NCI-H1417 treated with DMSO at 0.1 percent for 48 hours (cell line): ENCODE measurements at places on chromosomes 7 and 10.

GRCh38 chr7:99782012-99782953 lies 1.7 kb downstream of the CYP3A4 start:
- DNase-seq = no peak

- DNase-seq = no peak
These were observed 9.4 kb upstream of the PSAP start for GRCh38 chr10:71860243-71861029.

GRCh38 chr10:122280156-122280555 lies 9.1 kb downstream of the BTBD16 start:
- DNase-seq = no peak

- no peak for DNase-seq
These were observed 20.1 kb downstream of the CCSER2 start for GRCh38 chr10:84348447-84348846.

DNA sequence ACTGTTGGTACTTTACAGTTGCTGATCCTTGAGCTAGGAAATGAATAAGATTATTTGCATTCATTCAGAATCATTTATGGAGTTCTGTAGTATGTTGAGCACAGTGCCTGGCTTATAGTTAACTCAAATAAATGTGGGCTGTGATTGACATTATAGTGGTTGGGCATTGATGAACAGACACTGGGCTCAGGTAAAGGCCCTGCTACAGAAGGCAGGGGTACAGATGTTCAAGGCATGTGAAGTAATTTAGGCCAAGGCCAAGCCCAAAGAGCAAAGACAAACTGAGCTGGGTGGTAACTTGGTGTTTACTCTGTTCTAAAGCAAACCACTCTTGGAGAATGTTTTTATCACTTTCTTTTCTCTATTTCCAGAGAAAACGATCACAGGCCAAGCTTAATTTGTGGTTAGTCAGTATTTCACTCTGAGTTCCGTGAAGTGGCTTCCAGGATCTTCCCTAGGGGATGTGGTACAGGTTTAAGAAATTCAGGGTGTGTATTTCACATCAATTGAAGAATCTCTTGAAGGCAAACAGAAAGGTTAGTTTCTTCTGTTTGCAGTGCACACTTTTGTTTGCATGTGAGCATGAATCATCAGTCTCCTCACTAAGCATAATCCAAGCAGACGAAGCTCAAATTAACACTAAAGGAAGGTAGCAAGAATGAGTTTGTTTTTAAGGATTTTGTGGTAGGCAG lies 113.9 kb upstream of the PRR15 start:
- no peak for DNase-seq

DNA sequence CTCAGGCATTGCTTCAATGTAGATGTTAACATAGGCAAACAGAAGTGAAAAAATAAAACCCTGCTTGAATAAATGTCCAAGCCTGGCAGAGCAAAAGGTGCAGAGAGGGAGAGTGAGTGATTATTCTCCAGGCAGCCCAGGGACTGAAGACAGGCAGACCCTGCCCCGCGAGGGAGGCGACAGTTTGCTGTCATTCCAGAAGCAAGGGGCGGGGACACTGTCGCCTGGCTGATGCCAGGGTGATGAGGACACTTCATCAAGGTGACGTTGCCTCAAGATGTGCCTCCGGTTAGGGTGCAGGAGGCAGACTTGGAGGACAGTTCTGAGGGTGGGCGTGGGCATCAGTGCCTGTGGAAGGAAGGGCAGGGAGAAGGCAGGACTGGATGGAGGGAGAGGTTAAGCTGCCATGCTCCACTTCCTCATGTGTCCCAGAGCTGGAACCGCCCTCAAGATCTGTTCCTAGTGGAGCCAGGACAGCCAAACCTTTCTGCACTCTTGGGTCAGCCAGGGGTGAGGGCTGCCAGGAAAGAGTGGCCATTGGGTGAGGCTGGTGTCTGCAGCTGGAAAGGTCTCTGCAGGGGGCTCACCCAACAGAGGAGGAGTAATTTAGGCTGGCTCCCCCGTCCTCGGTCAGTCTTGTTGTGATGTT lies 560.5 kb upstream of the MKI67 start:
- no peak for DNase-seq

DNA sequence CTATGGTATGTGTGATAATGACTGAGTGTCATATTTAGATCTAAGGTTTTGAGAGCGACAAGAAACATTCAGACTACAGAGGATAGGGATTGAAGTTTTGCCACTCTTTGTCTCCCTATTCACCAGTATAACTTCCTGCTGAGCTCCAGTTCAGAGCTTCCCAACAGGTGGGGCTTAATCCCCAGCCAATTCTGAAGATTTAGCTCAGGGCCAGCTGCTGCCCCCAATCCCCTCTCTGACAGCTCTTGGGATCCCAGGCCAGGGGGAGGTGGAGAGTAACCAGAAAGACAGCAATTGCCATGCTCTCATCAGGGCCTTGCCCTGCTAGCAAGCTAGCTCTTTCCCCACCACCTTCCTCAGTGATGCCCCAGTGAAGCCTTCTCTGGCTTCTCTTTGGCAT lies 57.8 kb downstream of the TRIL start:
- no peak for DNase-seq

DNA sequence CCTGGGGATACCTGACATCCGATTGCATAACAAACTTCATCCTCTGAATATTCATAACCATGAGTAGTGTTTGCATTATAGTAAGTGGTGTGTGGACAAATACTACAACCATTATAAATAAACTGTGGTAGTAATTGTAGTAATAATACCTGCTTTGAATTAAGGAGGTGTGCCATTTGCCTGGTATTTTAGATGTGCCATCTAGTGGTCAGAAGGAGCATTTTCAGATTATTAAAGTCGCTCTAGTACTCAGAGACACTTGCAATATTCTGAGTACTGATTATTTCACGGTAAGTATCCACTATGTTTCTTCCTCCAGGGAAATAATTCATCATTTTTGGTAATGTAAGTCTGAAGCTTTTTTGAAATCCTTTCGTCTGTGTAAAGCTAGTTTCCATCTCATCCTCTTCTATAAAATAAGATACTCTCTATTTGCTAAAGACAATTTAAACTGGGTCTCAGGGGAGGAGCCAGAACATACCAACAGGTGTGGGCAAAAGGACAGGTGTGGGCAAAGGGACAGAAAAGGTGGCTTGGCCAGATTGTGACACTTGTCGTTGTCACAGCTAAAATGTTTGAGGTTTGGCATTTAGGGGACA lies 115.3 kb upstream of the WDR11 start:
- DNase-seq = peak; percentile 27

DNA sequence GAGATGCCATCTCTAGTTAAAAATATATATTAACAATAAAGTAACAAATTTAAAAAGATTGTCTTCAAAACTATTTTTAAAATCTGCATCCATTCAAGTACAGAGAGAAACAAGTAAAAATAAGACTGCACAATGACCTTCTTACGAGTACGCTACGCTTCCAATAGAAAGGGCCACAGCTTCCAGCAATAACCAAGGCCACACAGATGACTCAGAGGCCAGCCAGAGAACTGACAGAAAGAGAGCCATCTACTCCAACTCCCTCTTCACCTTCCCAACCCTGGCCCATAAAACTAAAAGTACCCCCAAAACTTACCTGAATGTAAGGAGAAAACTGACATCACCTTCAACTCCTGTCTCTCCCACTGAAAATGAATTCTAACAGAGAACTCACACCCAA lies 26.8 kb downstream of the PILRA start:
- DNase-seq = no peak

- no peak for DNase-seq
These were observed 289.0 kb downstream of the PLXDC2 start for GRCh38 chr10:20105236-20105635.

GRCh38 chr7:139995017-139995915 lies 67.5 kb downstream of the PARP12 start:
- DNase-seq = no peak

GRCh38 chr7:112084520-112084971 lies 121.7 kb downstream of the DOCK4 start:
- DNase-seq = no peak

- DNase-seq = no peak
These were observed 517.4 kb downstream of the CCSER2 start for GRCh38 chr10:84845628-84846261.

- DNase-seq = no peak
These were observed 61.6 kb downstream of the SORBS1 start for GRCh38 chr10:95499482-95499989.

DNA sequence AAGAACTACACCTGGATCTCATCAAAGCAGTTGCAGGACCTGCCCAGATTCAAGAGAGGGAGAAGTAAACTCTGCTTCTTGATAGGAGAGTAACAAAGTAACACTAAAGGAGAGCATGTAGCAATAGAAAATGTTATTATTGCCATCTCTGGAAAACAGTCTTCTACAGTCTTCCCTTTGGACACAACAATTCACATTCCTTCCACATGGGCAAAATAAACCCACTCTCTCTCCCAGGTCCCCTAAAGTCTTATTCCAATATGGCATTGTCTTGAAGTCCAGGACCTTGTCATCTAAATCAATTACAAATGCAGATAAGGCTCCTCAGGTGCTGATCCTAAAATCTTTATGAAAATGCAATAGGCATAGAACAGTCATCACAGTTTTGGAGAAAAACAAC lies 10.3 kb upstream of the WNT2 start:
- no peak for DNase-seq

DNA sequence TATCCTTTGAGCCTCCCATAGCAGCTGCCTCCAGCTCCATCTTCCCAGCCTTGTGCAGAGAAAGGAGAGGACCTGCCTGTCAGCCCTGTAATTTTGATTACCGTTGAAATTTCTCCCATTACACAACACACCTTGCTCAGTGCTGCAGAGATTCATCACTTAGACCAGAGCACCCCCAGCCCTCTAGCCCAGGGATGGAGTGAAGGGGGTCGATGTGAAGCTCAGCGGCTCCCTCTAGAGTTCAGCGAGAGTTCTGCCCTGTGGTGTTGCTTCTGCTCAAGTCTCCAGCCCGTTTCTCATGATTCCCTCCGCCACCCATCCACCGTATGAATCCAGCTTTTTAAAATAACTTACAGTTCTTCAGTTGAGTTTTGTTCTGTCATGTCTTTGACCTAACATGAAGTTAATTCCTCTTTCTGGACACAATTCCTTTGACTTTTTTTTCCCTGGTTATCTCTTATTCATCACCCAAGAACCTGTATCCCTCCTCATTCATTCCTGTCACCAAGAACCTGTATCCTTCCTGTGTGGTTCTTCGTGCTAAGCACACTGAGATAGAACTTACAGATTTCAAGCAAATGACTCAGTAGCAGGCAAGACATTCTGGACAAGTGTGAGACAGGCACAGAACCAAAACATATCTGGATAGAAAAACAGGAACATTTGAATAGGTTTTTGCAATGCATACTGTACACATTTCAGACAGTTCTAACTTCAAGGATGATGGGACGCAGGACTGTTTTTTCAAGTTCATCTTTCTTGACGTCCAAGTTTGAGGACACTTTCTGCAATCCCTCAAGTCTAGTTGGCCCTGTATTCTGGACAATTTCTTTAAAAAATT lies 35.0 kb upstream of the ZNF32 start:
- DNase-seq = no peak

DNA sequence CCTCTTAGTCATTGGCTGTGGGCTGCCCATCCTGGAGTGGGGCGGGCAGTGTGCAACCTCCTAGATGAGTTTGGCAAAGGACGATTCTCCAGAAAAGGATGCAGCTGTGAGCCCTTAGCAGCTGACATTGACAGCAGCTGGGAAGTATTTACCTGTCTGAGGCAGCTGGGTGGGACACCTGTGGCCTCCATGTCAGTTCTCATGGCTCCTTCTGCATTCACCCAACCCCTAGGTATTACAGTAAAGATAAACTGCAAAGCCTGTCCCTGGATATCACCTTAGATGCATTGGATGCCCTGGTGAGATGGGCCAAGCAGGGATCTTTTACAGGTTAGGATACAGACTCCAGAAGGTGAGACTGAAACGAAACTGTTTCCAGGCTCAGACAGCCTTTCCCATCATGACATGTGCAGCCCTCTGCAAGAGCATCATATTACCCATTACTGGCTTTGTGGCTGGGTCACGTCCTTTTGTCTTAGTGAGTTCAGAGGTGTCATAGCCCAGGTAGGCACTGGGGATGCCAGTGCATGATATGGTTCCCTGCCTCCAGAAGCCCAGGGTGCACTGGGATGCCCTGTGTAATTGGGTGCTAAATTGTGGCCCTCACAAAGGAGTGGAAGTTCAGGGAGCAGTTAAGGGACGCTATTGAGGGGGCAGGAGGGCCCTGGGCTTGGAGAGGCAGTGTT lies 28.9 kb downstream of the MINDY4 start:
- no peak for DNase-seq

GRCh38 chr10:63150745-63151144 lies 17.6 kb downstream of the NRBF2 start:
- DNase-seq = no peak

DNA sequence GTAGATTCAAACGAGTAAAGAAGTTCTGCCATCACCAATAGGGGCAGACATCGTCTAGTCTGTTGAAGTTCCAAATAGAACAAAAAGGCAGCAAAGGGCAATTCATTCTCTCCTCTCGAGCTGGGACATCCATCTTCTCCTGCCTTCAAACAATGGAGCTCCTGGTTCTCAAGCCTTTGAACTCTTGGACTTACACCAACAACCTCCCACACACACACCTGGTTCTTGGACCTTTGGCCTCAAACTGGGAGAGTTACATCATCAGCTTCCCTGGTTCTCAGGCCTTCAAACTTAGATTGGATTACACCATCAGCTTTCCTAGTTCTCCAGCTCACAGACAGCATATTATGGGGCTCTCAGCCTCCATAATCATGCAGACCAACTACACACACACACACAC lies 9.8 kb upstream of the GIMAP5 start:
- no peak for DNase-seq

DNA sequence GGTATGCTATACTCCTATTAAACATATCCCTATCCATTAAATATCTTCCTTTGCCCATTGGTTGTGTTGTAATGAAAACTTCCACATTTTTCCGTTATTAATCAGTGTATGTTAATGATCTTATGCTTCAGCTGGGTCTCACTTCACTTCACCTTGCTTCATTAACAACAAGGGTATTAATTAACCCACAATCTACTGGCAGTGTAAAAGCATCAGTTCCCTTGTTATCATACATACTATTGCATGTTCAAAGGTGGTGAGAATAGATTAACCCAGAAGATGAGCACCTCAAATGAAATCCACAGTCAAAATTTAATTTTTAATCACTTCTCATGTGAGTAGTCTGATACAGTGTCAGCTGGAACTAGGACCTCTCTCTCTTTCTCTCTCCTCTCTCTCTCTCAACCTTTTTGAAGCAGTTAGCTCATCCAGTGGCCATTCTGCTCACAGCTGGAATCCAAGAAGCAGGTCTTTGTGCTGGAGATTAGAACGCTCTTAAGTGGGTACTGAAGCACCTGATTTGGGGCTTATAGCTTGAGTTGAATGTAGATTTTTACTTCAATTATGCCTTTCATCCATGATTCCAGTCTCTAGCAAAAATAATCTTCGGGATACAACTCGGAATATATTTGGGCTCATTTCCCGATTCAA lies 172.3 kb downstream of the RAPGEF5 start:
- no peak for DNase-seq

DNA sequence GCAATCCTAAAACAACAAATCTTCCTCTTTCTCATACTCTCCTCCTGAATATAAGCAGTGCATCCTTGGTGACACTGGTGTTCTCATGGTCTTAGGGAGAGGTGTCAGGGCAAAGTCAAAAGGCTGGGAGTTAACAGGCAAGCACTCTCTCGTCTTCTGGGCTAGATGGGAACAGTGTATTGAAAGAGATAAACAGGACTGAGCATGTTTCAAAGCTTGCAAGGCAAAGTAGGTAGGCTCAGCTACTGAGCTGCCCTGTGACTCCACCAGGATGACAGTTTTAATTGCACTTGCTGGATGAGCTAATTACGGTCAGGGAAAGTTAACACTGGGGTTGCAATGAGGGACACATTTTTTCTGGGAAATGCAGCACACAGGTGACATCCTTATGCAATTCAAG lies 554.9 kb upstream of the NRP1 start:
- DNase-seq = no peak

GRCh38 chr10:47354165-47354564 lies 6.0 kb downstream of the RBP3 start:
- no peak for DNase-seq
